ENCODE measurements at places on chromosomes 3 and 15.

- no peak for DNase-seq
Observed at GRCh38 chr3:172213200-172213599, 173.8 kb downstream of the FNDC3B start.

DNA sequence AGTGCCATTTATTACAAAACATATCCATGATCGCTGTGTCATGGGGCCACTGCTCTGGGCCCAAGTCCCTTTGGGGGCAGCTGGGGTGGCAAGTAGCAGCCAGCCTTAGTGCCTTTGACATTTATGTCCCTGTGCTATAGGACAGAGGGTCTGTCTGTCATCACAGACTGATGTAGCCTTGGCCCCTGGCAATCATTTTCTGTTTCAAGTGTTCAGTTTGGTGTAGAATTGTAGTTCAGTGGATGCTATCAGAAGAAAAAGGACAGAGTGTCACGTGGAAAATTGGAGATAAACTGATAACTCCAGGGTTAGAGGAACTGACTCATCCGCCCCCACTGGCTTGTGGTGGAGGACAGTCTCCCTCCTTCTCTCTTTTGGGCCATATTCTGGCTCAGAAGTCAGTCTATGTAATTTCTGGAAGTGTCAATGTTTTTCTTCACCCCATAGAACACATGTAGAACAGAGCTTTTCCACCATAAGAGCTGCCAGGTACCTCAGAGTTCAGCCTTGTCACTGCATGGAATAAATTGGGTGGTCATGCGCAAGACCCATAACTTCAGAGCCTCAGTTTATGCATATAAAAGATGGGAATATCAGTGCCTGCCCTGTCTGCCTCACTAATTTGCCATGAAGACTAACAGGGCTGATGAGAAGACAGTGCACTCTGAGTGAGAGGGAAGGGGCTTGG is 4.5 kb upstream of the MRPS22 start:
- no peak for DNase-seq

GRCh38 chr3:34267088-34267487 is 468.7 kb downstream of the PDCD6IP start:
- no peak for DNase-seq

- DNase-seq = no peak
Observed at GRCh38 chr3:14646131-14646573, 5.4 kb upstream of the CCDC174 start.

DNA sequence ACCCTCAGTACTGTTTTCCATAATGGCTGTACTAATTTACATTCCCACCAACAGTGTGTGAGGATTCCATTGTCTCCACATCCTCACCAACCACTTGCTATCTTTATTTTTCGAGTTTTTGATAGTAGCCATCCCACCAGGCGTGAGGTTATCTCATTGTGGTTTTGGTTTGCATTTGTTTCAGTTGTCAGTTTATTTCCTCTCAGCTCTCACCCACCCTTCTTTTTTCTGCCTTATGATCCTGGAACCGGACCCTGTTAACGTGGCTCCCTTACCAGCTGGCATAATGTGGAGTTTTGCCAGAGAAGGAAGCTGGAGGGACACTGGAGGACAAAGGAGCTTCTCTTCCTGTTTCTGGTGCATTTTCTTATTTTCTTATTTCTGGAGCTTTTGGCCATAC is 25.1 kb upstream of the SH3GL3 start:
- DNase-seq = no peak

DNA sequence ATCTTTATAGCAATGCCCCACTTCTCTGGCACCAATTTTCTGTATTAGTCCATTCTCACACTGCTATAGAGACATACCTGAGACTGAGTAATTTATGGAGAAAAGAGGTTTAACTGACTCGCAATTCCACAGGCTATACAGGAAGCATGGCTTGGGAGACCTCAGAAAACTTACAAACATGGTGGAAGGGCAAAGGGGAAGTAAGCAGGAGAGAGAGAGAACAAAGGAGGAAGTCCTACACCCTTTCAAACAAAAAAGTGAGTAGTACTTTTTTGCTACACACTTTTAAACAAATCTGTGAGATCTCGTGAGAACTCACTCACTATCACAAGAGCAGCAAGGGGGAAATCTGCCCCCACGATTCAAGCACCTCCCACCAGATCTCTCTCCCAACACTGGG is 67.8 kb upstream of the ZBED2 start:
- DNase-seq = no peak

- no peak for DNase-seq
Observed at GRCh38 chr3:131596884-131597283, 94.1 kb upstream of the MRPL3 start.

GRCh38 chr3:99659951-99660350 is 21.6 kb downstream of the COL8A1 start:
- DNase-seq = no peak

GRCh38 chr15:68816795-68817303 is 3.8 kb downstream of the ANP32A start:
- no peak for DNase-seq

- DNase-seq = no peak
Observed at GRCh38 chr15:31335989-31336592, 9.5 kb downstream of the KLF13 start.

DNA sequence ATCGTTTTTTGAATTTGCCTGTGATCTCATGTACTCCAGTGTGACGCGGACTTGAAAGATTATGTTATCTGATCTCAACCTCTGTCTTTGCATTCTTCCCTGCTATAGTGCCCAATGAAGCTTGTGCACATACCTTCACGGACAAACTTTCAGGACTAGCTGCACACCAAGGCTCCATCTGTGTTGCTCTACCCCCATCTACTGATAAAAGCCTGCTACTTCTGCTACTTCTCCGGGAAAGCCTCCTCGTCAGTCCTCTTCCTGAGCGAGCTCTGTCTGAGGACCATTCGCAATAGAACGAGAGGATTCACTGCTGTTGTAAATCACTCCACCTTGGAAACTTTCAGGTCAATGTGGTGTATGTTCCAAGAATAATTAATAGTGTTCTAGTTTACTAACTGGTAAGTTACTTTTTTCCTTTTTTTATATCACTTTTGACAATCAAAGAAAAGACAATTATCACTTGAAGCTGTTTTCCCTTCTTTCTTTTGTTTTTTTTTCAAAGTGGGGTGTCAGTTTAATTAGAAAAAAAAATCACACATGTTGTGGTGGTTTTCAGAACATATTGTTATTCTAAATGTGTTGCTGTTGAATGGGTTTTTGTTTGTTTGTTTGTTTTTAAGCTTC is 217.6 kb downstream of the ARRDC4 start:
- peak; percentile 4 for DNase-seq

GRCh38 chr15:28086175-28086703 is 12.9 kb downstream of the OCA2 start:
- DNase-seq = peak; percentile 32

- no peak for DNase-seq
Observed at GRCh38 chr15:68411735-68412134, 20.2 kb downstream of the ITGA11 start.

- DNase-seq = peak; percentile 48
Observed at GRCh38 chr3:177284383-177284881, 87.2 kb upstream of the TBL1XR1 start.

DNA sequence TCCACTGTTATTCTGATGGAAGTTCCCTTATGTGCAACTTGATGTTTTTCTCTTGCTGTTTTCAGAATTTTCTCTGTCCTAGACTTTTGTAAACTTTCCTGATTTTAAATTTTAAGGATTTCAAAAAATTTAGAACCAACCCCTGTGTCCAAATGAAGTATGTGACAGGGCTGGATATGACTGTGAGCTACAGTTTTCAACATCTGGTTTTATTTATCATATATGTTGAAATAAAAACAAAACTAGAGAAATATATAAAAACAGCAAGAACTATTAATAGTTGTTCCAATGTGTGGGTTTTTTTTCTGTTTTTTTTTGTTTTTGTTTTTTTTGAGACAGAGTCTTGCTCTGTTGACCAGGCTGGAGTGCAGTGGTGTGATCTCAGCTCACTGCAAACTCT is 47.4 kb upstream of the PSMD6 start:
- no peak for DNase-seq

DNA sequence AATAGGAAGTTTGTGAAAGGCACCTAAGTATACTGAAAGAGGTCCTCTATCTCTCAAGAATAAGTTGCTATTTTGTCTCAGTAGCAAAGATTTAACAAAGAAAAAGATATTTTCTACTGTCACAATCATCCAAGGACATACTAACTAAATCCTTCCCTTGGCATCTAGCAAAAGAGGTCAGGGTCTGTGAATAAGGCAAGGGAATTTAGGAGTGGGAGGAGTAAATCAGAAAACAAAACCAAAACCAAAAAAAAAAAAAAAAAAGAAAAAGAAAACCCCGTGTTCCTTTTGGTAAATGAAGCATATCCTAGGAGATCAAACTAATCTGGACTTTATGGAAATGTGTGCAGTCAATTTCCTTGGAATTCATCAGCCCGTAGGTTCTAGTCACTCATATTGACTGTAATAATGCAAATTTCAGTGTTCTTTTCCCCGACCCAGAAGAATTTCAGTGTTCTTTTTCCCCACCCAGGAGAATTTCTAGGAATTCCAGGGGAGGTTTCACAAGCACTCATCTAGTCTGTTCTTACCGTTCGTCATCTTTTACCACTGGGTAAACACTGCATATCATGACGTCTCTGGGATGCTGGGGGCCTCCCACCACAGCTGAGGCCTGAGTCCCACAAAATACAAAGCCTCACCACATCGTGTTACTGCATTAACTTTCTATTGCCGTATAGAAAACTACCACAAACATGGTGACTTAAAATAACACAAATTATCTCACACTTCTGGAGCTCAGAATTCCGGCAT is 113.8 kb upstream of the CCDC54 start:
- DNase-seq = no peak

DNA sequence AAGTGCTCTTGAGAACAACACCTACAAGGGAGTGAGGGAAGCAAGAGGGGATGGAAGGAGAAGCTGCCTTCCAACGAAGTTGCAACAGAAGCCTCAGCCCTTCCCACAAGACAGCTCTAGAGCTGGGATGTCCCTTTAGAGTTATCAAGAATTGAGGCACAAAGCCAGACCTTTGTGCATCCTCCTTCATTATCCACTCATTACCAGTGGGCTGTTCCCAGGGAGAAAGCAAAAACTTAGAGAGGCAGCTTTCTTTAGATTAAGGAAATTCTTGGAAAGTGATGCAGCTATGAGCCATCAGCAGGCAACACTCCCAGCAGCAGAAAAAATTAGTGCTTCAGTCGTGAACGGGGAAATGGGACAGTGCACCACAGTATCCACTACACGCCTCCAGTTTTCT is 10.6 kb upstream of the CD96 start:
- DNase-seq = no peak

GRCh38 chr3:100882571-100882984 is 110.6 kb downstream of the ABI3BP start:
- DNase-seq = no peak

DNA sequence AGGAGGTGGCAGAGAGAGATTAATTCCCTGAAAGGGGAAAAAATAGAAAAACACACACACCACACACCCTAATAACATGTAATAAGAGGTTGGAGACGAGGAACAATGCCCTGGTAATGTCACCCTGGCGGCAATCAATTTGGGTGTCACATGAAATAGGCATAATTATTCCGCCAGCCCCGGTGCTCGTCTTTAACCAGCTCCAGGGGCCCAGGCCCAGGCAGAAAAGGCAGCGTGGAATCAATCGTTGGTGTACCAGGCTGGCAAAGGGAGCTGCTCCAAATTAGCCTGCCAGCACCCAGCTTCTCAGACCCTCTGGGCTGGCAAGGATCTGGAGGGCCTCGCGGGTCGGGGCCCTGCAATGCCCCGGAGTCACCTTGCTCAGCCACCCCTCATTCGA is 5.6 kb downstream of the LINGO1 start:
- DNase-seq = peak; percentile 65

DNA sequence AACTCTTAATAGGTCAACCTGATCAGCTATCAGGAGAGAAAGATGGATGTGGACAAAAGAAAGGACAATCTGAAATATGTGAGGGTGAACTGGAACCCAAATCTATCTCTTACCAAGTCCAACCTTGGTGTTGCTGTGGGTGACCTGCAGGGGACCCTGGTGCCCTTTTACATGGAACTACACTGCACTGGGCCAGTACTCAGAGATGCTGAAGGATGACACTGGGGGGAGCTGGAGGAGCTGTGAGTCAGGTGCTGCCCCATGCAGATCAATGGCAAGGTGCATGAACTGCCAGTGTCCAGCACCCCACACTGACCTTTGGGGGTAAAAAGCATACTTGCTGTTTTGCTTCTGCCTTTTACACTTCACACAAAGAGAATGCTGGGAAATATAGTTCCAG is 55.6 kb upstream of the TBC1D5 start:
- no peak for DNase-seq

DNA sequence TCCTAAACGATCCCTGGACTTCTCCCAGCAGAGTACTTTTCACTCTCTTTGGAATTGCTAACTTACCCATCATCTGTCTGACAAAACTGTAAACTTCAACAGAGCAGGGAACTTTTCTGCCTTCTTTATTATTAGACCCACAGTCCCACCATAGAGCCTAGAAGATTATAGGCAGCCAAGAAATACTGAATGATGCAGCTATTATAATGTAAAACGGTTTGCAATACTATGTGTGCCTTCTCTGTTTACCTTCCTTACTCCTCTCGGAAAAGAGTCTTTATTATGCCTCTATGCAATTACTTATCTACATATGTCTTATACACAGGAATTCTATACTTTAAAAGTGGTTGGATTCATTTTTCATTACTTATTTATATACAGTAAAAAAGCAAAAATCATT is 36.0 kb downstream of the SHQ1 start:
- no peak for DNase-seq

GRCh38 chr3:42507761-42508335 is 5.4 kb downstream of the VIPR1 start:
- DNase-seq = no peak

GRCh38 chr3:189966843-189967242 is 153.9 kb downstream of the P3H2 start:
- no peak for DNase-seq

- DNase-seq = no peak
Observed at GRCh38 chr15:58401991-58402649, 29.7 kb upstream of the LIPC start.

DNA sequence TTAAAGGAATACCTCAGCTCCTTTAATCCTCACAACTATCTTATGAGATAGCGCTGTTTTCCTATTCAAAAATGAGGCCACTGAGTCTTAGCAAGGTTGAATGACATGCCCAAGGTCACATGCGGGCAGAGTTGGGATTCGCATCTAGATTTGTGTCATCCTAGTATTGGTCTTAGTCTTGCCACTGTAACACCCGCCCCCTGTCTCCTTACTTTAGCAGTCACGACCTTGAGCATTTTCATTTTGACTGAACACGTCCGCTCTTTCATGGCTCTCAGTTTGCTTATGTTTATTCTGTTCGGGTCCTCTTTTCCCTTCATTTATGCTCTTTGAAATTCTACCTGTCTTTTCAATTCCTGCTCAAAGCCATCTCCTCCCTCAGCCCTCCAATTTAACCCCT is 112.5 kb upstream of the CADPS start:
- DNase-seq = no peak

GRCh38 chr15:37824717-37825382 is 109.6 kb upstream of the TMCO5A start:
- no peak for DNase-seq

DNA sequence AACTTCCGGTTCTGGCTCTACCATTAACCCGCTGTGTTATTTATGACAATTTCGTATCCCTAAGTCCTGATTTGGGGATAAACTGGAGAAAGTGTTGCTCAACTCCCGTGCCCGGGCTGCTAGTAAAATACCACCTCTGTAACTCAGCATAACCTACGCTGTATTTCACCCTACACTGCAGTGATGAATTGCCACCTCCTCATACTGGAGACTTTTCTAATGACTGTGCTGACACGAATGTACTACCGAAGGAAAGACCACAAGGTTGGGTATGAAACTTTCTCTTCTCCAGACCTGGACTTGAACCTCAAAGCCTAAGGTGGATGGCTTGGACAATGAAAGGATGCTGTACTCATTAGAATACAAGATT is 16.5 kb downstream of the SLC51A start:
- no peak for DNase-seq
